ENCODE measurements at places on chromosomes 7 and 10. TPM values are rescaled to one million over a fixed set of nuclear protein-coding genes. Genes with fewer than 3 reads are reported as not detected.

DNA sequence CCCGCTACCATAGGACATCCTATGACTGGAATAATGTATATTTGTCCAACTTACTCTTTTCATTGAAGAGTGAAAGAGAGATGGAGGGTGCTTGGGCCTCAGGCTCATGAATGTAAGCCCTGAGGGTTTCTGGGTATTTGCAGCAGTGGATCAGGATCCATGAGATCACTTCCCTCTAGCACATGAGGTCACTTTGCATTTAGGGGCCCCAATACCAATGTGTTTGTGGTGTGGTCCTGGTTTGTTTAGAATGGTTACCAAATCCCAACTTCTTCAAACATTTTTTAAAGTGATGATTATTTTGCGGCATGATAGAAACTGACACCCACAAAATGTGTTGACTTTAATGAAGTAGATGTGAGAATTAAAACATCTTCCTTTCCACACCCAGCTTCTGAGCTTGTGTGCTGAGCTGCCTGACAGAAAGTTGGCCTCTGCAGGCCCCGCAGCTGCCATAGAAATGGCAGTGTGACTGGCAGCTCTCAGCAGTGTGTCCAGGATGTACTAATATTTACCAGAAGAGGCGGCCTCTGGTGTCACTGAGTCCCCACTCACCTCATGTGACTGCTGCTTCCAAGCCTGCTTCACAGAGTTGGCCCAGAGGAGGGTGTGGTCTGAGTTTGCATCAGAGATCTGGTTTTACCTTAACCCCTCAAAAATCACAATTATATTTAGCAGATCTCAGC, 447.6 kb upstream of the NPVF start:
- no peak for DNase-seq

- DNase-seq: no peak
These were observed 21.1 kb downstream of the SPAG6 start for GRCh38 chr10:22366435-22366703.

The BMS1 gene
- total RNA-seq: 13.0 TPM

The EN2 gene
- total RNA-seq: not detected

GRCh38 chr7:2802504-2803341, 41.4 kb downstream of the GNA12 start:
- peak; percentile 30 for DNase-seq

The FRA10AC1 gene
- 2.8 TPM for total RNA-seq

DNA sequence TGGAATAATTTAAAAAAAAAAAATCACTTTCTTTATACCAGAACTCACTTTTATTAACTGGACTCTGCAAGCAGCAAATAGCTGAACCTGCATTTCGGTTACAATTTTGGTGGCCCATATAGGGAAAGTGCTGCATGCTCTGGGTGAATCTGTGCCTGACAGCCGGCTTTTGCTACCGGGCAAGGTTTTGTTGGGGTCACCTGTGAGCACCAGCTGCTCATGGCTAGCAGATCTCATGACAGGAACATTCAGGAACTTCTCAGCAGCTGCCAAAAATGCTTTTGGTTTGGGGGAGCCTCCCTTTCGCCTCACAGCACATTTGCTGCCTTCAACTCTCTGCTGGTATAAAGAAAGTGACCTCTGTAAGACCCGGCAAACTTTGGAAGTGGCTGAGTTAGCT, 13.2 kb upstream of the CREB3L2 start:
- no peak for DNase-seq

- DNase-seq: no peak
These were observed 49.6 kb upstream of the PDGFA start for GRCh38 chr7:569071-569855.

GRCh38 chr7:99090771-99091542, 53.0 kb downstream of the SMURF1 start:
- DNase-seq: peak; percentile 22

- DNase-seq: peak; percentile 86
These were observed 60.1 kb upstream of the CAPZA2 start for GRCh38 chr7:116802144-116802745.

DNA sequence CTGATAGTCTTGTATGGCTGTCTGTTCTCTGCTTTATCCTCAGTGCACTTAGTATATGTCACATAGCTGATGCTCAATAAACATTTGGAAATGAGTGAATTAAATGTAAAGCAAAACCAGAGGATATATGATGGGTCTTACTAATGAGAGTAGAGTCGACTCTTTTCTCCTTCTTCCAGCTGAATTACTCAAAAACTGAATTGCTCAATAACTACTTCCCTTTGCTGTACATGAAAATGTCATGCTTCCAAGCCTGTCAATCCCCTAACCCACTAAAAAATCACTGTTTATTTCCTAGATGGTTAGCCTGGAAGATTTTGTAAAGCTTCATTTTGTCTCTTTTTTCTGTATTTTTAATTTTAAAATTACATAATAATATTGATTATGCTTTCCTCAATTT, 88.0 kb downstream of the OR13A1 start:
- DNase-seq: no peak

The CALCR gene
- not detected for total RNA-seq

The PRPS1L1 gene
- total RNA-seq: not detected

DNA sequence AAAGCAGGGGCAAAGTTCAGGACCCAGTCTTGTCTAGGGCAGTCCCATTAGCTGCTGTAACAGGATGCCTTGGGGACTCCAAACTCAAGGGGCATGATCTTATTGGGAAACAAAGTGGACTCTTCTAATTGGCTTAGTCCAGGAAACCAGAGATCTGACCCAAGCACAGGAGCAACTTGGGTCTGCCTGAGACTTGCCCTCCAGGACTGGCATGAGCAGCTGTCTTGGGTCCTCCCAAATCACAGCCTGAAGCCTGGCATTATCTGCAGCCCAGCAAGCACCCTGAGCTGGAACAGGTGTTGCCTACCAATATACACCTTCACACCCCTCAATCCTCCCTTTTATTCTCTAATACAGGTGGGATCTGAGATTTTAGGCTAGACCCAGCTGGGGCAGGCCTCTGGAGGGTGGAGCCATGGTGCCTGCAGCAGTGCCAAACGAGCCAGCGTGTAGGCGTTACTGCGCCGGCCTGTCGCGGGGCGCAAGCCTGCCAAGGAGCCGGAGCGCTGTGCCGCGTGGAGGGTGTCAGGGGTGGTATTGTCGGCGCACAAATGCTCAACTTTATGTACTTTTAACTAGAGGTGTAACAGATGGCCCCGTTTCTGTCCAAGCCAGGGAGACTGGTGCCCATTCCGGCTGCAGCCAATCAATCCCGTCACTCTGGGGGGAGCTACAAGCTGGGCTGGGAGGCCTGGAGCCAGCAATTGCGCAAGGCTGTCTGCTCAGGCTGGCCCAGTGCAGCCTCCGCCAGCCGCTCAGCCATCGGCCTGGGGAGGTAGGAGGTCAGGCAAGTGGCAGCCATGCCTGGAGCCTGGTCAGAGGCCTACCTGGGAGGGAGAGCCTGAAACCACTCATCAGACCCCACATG, 12.8 kb upstream of the LBX1 start:
- DNase-seq: no peak

The BMPER gene
- 2.3 TPM for total RNA-seq

GRCh38 chr10:11159543-11160215, 142.0 kb downstream of the CELF2 start:
- no peak for DNase-seq

DNA sequence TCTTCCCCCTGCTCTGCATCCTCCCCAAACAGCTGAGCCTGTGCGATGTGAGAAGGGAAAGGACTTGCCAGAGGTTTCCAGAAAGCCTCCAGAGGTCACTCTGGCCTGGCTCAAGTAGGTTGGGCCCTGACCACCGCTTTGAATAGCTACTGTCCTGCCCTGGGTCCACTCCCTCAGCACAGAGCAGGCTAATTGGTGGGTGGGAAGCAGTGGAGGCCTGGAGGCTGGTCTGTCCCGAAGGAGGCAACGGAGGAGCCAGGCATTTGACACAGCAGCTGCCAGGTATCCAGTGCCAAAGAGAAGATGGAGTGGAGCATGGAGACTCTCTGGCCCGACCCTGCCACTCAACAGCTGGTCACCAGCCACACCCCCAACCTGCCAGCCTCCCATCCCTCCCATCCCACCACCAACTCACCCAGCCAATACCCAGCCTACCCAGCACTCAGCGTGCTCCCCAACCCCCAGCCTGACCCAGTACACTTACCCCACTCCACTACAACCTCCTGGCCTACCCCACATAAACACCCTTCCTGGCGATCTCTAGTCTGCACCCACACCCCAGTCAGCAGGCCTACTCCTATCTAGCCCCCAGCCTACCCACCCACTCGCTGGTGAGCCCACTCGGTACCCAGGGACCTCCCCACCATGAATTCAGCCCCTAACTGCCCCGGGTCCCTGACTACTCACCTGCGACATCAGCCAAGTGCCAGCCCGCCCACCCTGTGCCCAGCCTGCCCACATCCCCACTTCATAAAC, 64.6 kb upstream of the COL13A1 start:
- no peak for DNase-seq

The MRC1 gene
- total RNA-seq: not detected

The PRSS37 gene
- total RNA-seq: not detected

- no peak for DNase-seq
These were observed 39.6 kb downstream of the GTF2IRD1 start for GRCh38 chr7:74493295-74493694.

- no peak for DNase-seq
These were observed 354.6 kb upstream of the PLXDC2 start for GRCh38 chr10:19461588-19461987.

GRCh38 chr7:37441816-37442215, 6.8 kb downstream of the ELMO1 start:
- no peak for DNase-seq

Measured in M059J (cell line).